Activated CD4-positive, alpha-beta T cell treated with anti-CD3 and anti-CD28 coated beads, Interleukin-2, amount 10 ng/mL, durations not matched to agents 7 days and 5 days (primary cell): ENCODE measurements at places on chromosomes 2 and 18. TPM values are rescaled to one million over a fixed set of nuclear protein-coding genes. Genes with fewer than 3 reads are reported as not detected.

DNA sequence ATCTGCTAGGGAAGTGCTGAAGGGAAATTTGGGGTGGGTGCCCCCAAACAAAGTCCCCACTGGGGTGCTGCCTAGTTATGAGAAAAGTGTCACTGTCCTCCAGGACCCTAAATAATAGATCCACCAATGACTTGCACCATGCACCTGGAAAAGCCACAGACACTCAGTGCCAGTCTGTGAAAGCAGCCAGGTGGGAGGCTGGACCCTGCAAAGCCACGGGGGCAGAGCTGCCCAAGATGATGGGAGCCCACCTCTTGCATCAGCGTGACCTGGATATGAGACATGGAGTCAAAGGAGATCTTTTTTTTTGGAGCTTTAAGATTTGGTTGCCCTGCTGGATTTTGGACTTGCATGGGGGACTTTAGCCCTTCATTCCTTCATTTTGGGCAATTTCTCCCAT, 431.6 kb downstream of the ERBB4 start:
- no peak for DNase-seq

DNA sequence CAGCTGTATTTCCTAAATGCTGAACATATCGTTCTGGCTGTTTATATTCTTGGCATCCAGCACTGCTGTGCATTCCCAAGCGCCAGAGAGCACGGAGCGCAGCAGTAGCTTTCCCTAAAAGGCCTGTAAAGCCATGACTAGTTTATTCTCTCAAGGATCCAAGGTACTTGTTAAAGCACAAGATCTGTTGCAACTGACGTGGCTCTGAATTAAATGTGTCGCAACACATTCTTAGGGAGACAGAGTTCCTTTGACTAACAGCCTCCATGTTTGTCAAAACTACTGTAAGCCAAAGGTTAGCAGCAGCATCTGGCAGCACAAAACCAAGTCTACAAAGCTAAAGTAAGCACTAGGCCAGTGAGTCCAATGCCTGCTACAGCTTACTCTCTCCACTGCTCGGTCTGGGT, 188.6 kb upstream of the FN1 start:
- DNase-seq: no peak

DNA sequence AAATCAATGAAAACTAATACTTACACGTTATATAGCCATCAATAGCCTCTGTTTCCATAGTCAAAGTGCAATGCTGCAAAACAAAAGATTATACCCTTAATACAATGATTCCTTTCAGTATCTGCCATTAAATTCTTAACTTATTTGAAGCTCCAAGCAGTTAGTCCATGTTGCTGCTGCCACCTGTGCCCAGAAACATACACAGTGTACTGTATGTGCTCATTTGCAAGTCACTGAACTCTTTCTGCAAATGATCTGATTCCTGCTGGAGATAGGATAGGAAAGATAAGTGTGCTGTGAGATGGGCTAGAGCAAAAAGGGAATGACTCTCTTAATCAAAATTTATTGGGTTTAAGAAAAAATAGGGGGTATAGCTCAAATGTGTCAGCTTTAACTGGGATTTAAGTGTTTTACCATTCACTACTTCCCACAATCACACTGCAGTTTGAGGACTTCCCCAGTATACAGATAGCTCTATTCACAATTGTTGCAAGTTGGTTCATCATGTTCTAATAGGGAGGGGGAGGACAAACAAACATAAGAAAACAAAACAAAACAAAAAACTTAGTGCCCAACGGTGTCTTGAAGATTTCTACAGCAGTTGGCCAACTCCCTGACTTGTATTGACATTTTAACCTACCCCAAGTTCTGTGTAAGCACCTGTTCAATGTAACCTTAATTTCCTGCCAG, 2.7 kb downstream of the IKZF2 start:
- DNase-seq: no peak

- DNase-seq: no peak
Observed at GRCh38 chr2:88831071-88831791, 139.8 kb downstream of the RPIA start.

- DNase-seq: no peak
Observed at GRCh38 chr2:145157036-145157675, 637.2 kb upstream of the ZEB2 start.

NXPH2 gene
- total RNA-seq: not detected

GRCh38 chr2:57450170-57450569, 596.4 kb upstream of the VRK2 start:
- DNase-seq: no peak

- no peak for DNase-seq
Observed at GRCh38 chr2:13135369-13135768, 418.6 kb downstream of the TRIB2 start.

CCDC148 gene
- total RNA-seq: 0.15 TPM

SH3BP4 gene
- not detected for total RNA-seq

EFEMP1 gene
- total RNA-seq: not detected

DNA sequence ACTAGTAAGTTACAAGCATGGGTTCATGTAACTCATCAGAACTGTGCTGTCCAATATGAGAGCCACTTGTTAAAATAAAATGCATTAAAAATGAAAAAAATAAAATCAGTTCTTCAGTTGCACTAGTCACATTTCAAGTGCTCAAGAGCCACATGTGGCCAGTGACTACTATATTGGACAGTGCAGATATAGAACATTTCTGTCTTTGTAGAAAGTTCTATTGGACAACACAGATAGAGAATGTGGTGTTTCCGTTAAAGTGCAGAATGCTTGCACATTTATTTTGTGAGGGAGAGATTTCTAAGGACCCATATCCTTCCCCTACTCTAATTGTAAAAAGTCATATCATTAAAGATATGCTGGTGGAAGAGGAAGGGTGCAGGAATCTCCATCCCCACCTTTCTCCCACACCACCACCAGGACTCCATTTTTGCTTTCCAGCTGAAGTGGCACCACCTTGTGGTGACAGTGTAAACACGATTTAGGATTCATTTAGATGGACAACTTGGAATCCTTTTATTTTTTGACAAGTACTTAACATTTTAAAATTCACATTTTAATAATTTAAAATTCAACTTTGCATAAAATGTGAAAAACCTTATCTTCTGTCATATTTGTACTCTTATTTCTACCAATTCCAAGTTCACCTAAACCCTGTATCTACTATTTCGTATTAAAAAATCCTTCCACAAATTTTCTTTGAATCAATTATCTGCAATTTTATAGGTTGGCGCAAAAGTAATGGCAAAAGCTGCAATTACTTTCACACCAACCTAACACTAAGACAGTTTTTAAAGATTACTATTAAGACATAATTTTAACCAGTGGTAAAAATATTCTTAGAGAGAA, 9.4 kb upstream of the CD302 start:
- DNase-seq: peak; percentile 14

TUBA3E gene
- not detected for total RNA-seq

- DNase-seq: no peak
Observed at GRCh38 chr2:90207454-90208058, 1516.1 kb downstream of the RPIA start.

DNA sequence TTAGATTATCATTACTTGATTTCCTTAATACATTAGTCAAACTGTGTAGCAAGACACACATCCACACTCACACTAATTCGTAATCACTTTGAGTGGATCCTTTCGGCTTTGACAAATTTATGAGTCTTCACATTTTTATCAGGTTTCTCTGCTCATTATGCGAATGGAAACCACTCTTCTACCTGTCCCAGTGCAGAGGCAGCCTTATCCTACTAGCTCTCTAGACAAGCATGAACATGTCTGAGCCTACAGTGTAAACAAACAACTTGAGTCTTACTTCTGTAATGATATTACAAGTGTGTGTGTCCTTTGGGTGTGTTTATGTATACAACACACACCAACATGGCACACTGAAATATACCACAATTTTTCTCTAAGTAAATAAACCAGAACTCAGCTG, 361.9 kb upstream of the CHST9 start:
- no peak for DNase-seq

DNA sequence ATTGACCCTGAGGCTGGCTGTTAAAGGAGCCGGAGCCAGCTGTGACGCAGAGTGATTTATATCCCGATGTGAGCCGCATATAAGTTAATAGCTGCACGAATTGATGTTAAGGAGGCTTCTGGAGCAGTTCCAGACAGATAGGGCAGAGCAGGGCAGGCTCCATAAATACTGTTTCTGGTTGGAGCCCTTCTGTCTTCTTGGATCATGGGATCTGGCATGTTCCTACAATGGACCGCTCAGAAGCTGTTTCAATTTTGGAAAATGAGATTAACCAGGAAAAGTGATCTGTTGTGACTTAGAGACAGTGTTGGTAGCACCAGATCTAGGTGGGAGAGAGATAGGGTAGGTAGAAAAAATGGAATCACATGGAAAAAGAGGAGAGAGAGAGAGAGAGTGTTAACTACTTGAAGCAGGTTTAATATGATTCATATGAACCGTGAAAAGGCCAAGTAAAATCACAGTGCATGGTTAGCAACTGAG, 4.8 kb upstream of the IGFBP5 start:
- no peak for DNase-seq

- no peak for DNase-seq
Observed at GRCh38 chr2:163551616-163552373, 184.0 kb downstream of the FIGN start.

- DNase-seq: no peak
Observed at GRCh38 chr2:177413703-177414102, 21.1 kb downstream of the AGPS start.

- DNase-seq: no peak
Observed at GRCh38 chr18:62683935-62684334, 31.4 kb upstream of the PHLPP1 start.

DNA sequence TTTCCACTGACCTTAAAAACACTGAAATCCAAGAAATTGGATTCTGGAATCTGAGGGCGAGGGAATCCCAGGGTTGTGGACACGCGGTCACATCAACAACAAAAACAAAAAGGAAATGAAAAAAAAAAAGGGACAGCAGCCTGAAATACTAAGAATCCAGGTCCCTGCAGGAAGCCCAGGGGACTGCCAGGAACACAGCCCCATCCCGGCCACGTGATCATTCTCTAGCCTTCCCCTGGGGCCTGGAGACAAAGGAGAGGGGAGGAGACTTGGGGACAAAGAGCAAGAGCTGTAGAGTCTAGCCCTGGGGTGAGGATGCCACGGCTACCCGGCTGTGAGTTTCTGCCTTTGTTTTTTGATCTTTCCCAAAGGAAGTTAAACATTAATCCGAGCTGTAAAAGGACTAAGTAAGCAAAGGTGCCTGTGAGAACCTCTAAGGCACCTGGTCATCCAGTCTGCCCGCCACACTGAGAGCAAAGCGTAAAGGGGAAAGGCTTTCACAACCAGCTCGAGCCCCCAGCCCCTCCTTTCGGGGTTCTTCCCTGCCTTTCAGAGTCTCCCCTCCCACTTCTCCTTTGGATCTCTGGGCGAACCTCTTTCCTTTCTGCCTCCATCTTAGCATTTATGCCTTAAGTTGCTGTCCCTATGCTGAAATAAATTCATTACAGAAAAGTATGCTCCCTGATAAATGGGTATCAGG, 57.9 kb upstream of the MSH2 start:
- no peak for DNase-seq

GPR35 gene
- total RNA-seq: 5.1 TPM

- DNase-seq: peak; percentile 39
Observed at GRCh38 chr18:63073481-63073880, 246.1 kb downstream of the BCL2 start.

ABCB11 gene
- not detected for total RNA-seq

GRCh38 chr2:177817300-177817699, 255.3 kb downstream of the PDE11A start:
- DNase-seq: no peak

TRIM43 gene
- not detected for total RNA-seq

DNA sequence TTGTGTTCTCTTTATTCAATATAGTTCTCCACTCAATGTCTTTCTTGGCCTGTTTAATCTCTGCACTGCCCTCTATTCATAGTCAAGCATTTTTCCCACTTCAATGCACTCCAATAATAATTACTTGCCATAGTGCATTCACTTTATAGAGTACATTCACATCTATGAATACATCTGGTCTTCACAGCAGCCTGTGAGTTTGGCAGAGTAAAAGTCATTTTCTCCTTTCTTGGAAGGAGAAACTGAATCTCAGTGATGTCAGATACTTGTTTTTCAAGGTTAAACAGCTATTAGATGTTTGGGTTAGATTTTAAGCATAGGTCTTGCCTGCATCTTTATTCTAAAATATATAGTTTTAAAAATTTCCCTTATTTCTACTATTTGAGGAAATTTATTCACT, 373.2 kb downstream of the TRIB2 start:
- DNase-seq: no peak

DNA sequence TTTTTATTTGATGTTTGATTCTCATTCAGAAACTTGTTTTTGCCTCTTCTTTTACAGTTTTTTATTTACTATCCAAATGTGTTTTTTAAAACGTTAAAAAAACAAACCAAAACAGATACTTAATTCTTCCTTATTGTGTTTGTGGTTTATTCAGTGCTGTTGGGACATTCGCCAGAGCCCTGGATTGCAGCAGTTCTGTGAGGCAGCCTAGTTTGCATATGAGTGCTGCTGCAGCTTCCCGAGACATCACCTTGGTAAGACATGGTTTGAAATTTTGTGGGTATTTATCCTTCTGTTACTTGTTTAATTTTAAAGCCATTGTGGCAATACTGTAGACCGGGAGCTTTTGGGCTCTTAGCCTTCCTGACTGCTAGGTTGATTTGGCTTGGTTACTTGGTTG, 91.2 kb downstream of the MTA3 start:
- DNase-seq: no peak

TCF23 gene
- total RNA-seq: not detected

DNA sequence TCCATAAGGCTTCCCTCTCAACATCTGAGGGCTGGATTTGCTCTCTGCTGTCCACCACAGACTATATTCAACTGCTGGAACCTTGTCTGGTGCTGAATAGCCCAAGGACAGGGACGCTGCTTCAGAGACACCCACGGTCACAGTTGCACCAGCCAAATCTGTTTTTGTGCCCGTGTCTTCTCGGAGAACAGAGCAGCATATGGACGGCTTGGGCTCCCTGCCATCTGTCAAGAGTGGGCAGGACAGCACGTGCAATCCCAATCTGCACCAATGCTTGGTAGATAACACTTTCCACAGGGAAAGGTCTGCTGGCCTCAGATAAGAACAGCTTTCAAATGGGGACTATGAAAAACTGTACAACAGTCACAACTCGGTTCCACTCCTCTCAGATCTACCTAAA, 466.1 kb downstream of the TGIF1 start:
- no peak for DNase-seq

KYNU gene
- not detected for total RNA-seq

SPHKAP gene
- not detected for total RNA-seq

- no peak for DNase-seq
Observed at GRCh38 chr2:3789256-3789655, 85.9 kb downstream of the DCDC2C start.

LTBP1 gene
- total RNA-seq: 0.17 TPM

GALNT3 gene
- 9.0 TPM for total RNA-seq

- no peak for DNase-seq
Observed at GRCh38 chr2:98825404-98825803, 94.5 kb upstream of the MGAT4A start.

OR6B2 gene
- not detected for total RNA-seq

- no peak for DNase-seq
Observed at GRCh38 chr2:153196378-153197058, 282.0 kb downstream of the RPRM start.

TMEM178A gene
- total RNA-seq: 0.32 TPM

RNF103 gene
- 14.1 TPM for total RNA-seq
